ENCODE measurements at places on chromosomes 11 and 22.
A peak's percentile ranks its signal among the peaks of the same experiment; 100 is the strongest.

GRCh38 chr11:77115181-77115611 lies 12.6 kb downstream of the OMP start:
- H3K36me3 ChIP-seq, result peaks cover 15% of the 10 kb centered on the region
- DNase-seq, result no peak
- H3K27me3 ChIP-seq, result no peaks in the 10 kb centered on the region
- no peak overlapping the region for H3K27ac ChIP-seq
- no peak overlapping the region for H3K4me3 ChIP-seq

DNA sequence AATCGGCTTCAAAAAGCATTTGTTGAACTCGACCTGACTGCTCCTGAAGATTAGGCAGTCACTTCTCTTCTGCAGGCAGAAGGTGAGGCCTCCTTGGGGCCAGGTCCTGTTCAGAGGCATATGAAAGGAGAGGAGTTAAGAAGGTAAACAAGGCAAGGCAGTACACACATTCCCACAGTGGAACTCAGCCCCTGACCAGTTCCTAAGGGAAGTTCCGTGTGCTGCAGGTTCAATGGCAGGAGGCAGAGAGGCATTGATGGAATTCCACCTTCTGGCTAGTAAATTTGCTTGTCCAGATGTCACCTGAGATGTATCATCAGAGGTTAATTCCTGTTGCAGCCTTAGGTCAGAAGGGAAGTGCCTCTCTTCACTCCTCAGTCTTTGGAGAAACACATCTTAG lies 337.0 kb upstream of the MTNR1B start:
- no peaks in the 10 kb centered on the region for H3K27me3 ChIP-seq
- H3K27ac ChIP-seq, result no peak overlapping the region
- DNase-seq, result no peak
- no peak overlapping the region for H3K4me3 ChIP-seq
- no peaks in the 10 kb centered on the region for H3K36me3 ChIP-seq
- H3K4me1 ChIP-seq, result no peaks in the 10 kb centered on the region

DNA sequence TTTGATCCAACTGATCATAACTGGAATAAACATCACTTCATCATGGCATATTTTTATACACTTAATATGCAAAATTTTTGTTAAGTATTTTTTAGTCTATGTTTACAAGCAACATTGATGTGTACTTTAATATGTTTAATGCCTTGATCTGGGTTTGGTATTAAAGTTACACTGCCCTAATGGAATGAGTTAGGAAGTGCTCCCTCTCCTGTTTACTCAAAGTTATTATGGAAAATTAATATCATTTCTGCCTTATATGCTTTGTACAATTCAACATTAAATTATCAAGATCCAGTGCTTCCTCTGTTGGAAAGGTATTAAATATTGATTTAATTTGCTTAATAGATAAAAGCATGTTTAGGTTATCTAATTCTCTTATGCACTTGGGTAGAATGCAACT lies 927.3 kb upstream of the RAG2 start:
- no peaks in the 10 kb centered on the region for H3K27me3 ChIP-seq
- no peaks in the 10 kb centered on the region for H3K4me1 ChIP-seq
- no peak overlapping the region for H3K4me3 ChIP-seq
- H3K27ac ChIP-seq, result no peak overlapping the region
- no peak for DNase-seq
- H3K36me3 ChIP-seq, result no peaks in the 10 kb centered on the region

- H3K27ac ChIP-seq, result no peak overlapping the region
- DNase-seq, result no peak
- H3K4me3 ChIP-seq, result no peak overlapping the region
- no peaks in the 10 kb centered on the region for H3K36me3 ChIP-seq
- H3K4me1 ChIP-seq, result peaks cover 35% of the 10 kb centered on the region
- H3K27me3 ChIP-seq, result no peaks in the 10 kb centered on the region
Measured at GRCh38 chr11:120205596-120206161, 5.2 kb upstream of the OAF start.

DNA sequence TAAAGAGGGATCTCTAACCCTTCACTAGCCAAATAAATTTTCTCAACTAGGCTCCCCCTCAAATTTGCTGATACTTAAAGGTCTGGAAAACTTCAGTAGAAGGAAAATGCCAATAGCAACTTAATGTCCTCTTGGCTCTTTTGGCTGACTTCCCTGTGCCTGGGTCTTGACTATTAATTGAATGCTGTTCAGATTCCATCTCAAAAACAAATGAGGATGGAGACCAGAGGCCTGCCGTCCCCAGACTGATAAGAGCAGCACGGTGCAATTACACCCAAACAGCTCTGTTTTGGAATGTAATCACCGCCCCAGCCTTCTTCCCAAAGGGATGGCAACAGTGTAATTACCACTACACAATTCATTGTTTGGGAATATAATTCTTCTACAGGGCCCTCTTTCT lies 89.3 kb upstream of the CHRM4 start:
- H3K27me3 ChIP-seq, result no peaks in the 10 kb centered on the region
- no peaks in the 10 kb centered on the region for H3K4me1 ChIP-seq

DNA sequence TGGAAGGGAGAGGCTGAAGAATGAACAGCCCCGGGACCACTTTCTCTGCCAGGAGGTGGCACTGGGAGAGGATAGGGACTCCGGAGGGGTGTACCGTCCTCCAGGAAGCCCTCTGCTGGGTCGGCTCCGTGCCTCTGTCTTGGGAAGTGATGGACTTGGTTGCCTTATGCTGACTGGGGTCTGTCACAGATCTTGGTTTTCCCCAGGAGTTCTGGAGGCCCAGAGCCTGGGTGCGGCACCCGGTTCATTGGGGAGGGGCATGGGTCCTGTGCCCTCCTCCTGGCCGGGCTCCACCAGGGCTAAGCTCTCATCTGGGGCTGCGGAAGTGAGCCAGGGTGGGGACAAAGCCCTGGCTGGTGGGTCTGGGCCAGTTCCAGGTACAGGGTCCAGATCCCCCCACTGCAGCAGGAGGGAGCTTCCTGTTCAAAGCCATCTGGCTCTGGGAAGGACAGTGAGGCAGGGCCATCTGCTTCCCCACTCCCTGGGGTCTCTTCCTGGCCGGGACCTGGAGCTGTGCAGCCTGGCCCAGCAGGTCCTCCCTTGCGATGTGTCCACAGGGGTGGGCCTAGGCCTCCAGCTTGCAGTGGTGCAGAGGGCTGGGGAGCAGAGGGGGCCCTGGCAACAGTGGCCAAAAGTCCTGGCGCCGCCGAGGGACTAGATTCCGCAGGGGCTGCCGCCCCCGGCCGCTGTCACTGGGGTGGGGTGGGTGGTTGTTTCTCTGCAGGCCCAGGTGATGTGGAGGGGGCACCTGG lies 1.1 kb upstream of the AP2A2 start:
- H3K4me3 ChIP-seq, result peak overlapping the region; percentile 76
- H3K4me1 ChIP-seq, result peaks cover 38% of the 10 kb centered on the region

- no peaks in the 10 kb centered on the region for H3K36me3 ChIP-seq
- H3K27ac ChIP-seq, result no peak overlapping the region
- no peak overlapping the region for H3K4me3 ChIP-seq
Measured at GRCh38 chr22:25098445-25099081, 101.1 kb upstream of the CRYBB3 start.

DNA sequence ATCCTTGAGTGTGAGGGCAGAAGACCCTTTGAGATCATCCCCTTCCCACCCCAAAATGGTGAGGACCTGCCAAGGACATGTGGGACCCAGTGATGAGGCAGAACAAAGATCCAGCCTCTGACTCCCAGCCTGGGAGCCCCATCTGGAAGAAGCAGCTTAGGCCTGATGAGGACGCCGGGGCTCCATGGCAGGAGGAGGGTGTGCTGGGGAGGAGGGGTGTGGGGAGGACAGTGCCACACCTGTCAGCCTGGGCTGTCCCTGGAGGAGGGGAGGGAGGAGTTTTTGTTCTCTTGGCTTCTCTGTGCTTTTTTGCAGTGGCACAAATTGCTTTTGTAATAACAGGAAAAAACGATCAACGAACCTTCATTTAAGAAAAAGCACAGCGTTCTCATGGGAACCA lies 44.4 kb upstream of the DAGLA start:
- no peak for DNase-seq
- no peaks in the 10 kb centered on the region for H3K36me3 ChIP-seq
- H3K27me3 ChIP-seq, result peaks cover 14% of the 10 kb centered on the region
- no peak overlapping the region for H3K4me3 ChIP-seq
- H3K4me1 ChIP-seq, result no peaks in the 10 kb centered on the region

- no peak overlapping the region for H3K27ac ChIP-seq
- no peak for DNase-seq
- no peak overlapping the region for H3K4me3 ChIP-seq
- no peaks in the 10 kb centered on the region for H3K36me3 ChIP-seq
- peaks cover 11% of the 10 kb centered on the region for H3K4me1 ChIP-seq
- peaks cover 31% of the 10 kb centered on the region for H3K27me3 ChIP-seq
Measured at GRCh38 chr11:3232956-3233355, 739 bp upstream of the MRGPRE start.

DNA sequence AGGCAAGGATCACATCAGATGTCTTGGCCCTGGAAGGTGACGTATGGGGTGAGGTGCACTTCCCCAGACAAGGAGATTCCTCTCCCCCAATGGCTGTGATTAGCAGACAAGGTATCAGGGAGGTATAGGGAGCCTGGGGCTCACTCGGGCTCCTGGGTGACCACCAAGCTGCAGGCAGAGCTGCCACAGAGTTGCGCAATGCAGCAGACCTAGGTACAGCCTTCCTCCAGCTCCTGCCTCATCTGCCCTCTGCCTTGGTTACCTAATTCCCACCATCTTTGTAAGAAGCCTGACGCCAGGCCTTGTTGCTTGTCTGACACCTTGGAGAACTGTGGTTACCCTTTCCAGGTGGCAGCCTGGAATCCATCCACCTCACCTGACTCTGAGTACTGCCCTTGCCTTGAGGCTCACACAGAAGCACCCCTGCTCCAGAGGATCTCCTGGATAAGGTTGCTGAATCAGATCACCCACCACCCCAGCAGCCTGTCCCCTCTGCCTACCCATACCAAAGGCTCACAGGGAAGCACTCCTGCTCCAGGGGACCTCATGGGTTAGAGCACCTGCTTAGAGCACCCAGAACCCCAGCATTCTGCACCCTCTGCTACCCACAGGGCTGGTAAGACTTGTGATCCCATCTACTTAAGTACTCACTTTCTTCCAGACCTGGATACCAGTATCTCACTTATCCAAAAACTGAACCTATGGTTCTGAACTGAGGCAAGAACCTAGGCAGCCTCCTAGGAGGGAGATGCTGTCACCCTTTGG lies 40.4 kb downstream of the GAB4 start:
- H3K4me3 ChIP-seq, result no peak overlapping the region
- no peak overlapping the region for H3K27ac ChIP-seq
- no peaks in the 10 kb centered on the region for H3K36me3 ChIP-seq
- no peaks in the 10 kb centered on the region for H3K4me1 ChIP-seq

- H3K27me3 ChIP-seq, result no peaks in the 10 kb centered on the region
- no peaks in the 10 kb centered on the region for H3K36me3 ChIP-seq
- no peak overlapping the region for H3K27ac ChIP-seq
- H3K4me1 ChIP-seq, result no peaks in the 10 kb centered on the region
- no peak overlapping the region for H3K4me3 ChIP-seq
- no peak for DNase-seq
Measured at GRCh38 chr11:82521427-82521826, 212.2 kb downstream of the FAM181B start.

DNA sequence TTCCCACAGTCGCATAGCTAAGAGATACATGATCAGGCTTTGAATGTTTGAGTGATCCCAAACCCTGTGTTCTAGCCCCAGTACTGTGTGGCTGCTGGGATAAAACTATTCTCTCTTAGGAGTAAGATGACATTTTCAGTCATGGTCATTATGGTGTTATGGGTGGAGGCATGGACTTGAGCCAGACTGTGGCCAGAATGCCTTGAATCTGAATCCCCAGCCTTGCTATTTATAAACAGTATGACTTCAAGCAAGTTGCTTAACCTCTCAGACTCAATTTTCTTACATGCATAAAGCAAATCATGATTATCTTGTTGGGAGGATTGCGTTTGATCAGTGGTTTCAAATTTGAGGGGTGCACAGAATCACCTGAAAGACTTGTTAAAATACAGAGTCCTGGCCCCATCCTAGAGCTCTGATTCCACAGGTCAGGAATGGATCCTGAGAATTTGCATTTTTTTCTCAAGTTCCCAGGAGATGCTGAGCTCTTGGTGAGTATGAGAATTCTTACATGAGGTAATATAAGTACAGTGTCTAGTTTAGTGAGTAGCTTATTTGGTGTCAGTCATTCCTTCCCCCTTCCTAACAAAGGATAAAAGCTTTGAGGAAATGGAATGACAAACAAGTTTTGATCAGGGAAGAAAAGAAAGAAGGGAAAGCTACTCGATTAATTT lies 571.7 kb downstream of the METTL15 start:
- H3K36me3 ChIP-seq, result no peaks in the 10 kb centered on the region
- H3K4me1 ChIP-seq, result no peaks in the 10 kb centered on the region
- H3K4me3 ChIP-seq, result no peak overlapping the region
- no peak overlapping the region for H3K27ac ChIP-seq
- no peaks in the 10 kb centered on the region for H3K27me3 ChIP-seq

DNA sequence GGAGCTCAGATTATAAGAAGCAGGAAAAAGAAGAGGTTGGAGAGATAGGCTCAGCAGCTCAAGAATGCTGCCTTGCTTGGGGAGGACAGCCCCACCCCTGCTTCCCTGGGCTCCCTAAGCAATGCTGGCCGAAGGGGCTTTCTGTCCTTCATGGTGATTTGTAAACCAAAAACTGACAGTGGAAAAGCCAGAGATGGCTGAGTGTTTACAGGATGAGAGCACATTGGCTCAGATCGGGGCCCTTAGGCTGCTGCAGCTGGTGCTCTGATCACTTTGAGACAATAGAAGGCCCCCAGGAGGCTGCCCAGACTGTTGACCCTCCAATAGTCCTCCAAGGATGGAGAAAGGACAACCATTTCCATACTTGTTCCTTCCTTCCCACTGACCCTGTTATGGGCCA lies 28.8 kb upstream of the AMOTL1 start:
- H3K36me3 ChIP-seq, result no peaks in the 10 kb centered on the region
- H3K4me3 ChIP-seq, result no peak overlapping the region
- no peak for DNase-seq
- no peaks in the 10 kb centered on the region for H3K27me3 ChIP-seq
- peaks cover 25% of the 10 kb centered on the region for H3K4me1 ChIP-seq

All from suprapubic skin (tissue), 4 donors.